ENCODE measurements at places on chromosomes 5 and 9.

GRCh38 chr5:39107350-39107749 is 33.2 kb upstream of the RICTOR start:
- no peak for DNase-seq

GRCh38 chr9:96522366-96522765 is 72.4 kb downstream of the HABP4 start:
- DNase-seq, result no peak

DNA sequence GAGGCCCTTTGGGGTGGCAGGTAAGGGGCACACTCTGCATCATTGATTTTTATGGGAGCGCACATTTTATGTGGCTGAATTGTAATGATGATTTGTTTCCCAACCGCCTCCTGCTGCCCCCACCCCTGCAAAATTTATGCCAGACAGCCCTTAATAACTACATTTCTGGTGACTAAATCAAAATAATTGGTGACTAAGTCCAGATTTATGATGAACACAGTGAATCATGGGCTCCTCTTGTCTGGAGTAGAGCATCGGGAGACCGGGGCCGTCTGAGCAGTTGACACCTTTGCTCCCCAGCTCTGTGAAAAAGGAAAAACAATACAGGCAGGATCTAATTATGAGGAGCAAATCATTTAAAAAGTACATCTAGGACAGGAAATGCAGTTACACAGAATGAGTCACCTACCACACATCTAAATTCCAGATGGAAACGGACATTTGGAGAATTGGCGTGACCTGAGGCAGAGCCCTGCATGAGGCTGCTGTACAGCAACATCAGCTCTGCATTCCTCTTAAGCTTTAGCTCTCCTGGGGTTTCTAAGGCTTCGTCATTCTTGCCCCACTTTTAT is 58.9 kb downstream of the DOCK2 start:
- peak; percentile 94 for DNase-seq

DNA sequence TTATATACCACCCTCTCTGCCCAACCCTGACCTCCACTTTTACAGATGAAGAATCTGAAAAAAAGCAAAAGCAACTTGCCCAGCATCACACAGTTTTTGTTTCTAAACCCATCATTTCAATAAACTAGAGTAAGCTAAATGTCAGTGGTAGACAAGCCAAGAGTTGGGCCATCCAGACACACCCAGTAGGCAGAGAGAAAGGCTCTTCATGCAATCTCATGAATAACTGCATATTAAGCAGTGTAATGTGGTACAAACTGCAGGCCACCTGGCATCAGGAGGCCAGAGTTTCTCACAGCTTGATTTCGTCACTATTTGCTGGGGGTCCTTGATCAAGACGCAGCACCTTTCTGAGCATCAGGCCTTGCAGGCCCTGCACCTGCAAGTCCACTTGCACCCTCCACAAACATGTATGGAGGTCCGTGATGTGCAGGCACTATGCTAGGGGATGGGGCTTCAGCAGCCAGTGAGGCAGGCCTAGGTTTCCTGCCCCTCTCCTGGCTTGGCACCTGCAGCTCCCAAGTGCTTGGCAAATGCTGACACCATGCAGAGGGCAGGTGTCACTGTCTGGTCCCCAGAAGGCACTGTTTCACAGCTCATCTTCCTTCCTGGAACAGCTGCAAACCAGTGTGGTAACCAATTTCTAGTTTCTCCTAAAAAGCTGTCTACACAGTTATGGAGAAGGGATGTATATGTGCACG is 29.8 kb downstream of the ADAM19 start:
- no peak for DNase-seq

GRCh38 chr5:136038635-136039034 is 9.8 kb downstream of the TGFBI start:
- DNase-seq, result peak; percentile 59

GRCh38 chr9:77375956-77376532 is 198.7 kb downstream of the VPS13A start:
- DNase-seq, result peak; percentile 38

DNA sequence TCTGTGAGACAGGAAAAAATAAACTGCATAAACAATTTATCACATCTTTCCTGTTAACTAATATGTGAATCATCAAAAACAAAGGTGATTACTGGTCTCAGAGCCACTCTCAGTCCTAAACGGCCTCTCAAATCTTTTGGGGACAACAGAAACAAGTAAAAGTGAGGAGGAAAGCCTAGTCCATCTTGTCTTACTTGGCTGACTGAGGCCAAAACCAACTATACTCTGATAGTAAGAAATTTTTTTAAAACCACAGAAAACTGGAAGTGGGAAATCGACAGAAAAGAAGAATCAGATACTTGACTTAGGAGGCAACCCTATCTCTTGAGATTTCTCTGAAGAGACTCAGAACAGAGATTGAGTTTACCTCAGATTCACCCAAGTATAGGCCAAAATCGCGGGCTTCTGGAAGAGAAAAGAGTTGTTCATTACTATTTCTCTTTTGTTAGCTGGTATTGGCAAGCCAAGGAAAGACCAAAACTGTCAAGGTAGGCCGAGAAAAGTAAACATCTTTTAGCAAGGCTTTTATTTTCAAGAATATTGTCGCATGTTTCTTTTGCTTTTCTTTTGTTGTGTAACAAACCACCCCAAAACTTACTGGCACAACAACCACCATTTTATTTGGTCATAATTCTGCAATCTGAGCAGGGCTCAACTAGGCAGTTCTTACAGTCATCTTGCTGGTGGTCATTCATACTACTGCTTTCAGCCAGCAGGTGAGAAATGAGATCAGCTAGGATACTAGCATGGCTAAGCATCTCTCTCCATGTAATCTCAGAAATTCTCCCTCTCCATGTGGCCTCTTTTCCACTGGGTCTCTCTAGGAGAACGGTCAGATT is 46.1 kb downstream of the RFX3 start:
- no peak for DNase-seq

DNA sequence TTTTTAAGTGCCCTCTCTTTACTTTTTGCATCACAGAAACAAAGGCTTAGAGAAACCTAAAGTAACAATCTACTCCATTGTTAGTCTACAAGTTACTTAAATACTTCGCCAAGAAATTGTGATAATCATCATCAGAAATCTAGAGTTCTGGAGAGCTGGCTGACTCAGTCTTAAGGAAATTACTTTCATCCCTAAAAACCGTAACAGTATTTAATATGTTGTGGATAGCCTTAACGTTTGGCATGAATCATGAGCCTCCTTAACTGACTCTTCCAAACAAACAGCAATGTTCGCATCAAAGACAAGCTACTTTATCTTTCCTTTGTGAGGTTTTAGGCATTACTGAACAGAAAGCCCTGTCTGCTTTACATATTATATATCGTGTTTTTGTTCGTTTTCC is 128.7 kb downstream of the NIPBL start:
- DNase-seq, result peak; percentile 51

DNA sequence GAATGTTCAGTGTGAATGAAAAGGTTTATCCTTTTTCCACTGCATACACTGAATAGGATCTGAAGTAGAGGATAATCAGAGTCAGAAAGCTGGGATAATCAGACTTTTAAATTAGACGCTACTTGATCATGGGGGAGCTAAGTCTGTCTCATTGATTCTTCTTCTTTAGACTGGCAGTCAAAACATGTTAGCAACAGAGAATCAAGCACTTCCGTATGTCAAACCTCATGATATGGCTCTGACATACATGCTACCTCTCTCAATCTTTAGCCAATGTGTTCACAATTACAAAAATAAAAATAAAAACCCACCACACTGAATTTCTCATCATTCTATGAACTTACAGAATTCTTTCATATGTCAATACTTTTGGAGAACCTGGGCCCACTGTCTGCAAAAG is 19.0 kb upstream of the OR13F1 start:
- DNase-seq, result no peak

- no peak for DNase-seq
Measured at GRCh38 chr5:174411479-174411819, 312.9 kb upstream of the MSX2 start.

Data from fibroblast of villous mesenchyme (primary cell).